ENCODE measurements at places on chromosomes 6 and 20.
A peak's percentile ranks its signal among the peaks of the same experiment; 100 is the strongest.

DNA sequence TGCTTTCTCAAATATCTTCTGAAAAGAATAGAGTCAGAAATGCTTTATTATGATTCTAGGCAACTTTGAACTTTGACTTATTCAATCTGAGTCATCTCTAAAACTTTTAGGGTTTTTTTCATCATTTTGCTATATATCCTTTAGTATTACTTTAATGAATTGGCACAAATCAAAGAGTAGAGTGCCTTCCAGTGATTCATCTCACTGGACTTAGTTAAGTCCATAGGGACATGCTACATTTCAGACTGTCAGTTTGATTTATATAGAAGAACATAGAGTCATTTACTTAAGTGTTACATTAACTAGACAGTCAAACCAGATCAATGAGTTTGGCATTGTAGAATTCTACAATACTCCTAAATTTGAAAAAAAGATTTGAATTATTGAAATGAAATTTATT is 1235.7 kb upstream of the MAP3K7 start:
- H3K27me3 ChIP-seq: no peaks in the 10 kb centered on the region
- H3K4me1 ChIP-seq: no peaks in the 10 kb centered on the region
- H3K4me3 ChIP-seq: no peak overlapping the region
- DNase-seq: no peak
- no peak overlapping the region for H3K27ac ChIP-seq

- H3K4me3 ChIP-seq: no peak overlapping the region
- no peaks in the 10 kb centered on the region for H3K4me1 ChIP-seq
- DNase-seq: no peak
- peaks cover 4% of the 10 kb centered on the region for H3K27me3 ChIP-seq
- H3K27ac ChIP-seq: no peak overlapping the region
Measured at GRCh38 chr6:110491644-110492317, 15.4 kb upstream of the SLC22A16 start.

DNA sequence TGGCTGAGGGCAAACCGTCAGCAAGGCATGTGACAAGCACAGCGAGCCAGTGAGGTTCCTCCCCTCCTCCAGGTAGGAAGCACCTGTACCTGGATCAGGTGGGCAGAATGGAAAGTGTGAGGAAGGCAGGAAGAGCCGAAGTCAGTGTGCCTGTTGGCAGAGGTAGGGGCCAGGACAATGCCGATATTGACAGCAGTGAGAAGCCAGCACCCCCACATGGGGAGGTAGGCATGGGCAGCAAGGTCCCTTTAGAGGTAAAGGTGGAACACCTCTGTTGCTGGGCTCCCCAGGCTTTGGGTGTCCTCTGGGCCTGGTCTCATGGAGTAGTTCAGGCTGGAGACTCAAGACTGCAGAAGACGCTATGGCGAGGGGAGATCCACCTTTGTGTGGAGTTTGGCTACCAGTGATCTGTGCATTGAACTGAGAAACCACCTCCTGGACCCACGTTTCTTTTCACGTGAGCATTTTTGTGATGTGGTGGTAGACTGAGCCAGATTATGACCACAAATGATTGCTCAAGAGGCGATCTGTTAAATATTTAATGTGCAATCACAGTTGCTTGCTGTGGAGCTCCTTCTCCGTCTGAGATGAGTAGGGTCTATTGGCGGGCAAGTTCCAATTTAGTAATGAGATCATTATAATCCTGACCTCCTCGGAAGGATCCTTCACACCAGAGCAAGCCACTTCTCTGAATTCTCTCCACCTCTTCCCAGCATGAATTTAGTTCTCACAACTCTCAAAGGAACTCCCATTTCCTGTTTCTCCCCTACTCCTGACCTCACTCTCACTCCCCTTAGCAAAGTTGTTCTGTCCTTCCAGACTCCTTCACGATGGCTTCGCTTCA is 174.8 kb downstream of the CDH26 start:
- no peaks in the 10 kb centered on the region for H3K36me3 ChIP-seq
- H3K4me3 ChIP-seq: no peak overlapping the region
- no peak overlapping the region for H3K27ac ChIP-seq
- H3K4me1 ChIP-seq: no peaks in the 10 kb centered on the region

DNA sequence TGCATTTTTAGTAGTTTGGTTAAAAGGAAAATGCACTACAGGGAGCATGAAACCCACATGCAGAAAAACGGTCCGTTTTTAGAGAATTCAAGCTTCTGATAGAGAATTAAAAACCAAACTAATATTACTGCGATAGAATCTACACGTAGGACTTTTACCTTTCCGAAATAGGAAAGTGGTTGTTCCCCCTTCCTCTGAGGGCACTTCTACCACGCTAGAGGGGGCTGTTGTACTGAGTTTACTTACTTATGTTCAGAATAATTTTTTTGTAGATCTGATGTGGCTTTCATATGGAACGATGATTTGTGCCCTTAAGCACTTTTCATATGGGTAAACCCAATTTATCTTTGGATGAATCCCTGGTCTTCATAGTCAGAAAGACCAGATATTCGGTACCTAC is 264.3 kb upstream of the PLN start:
- H3K27ac ChIP-seq: no peak overlapping the region
- no peak overlapping the region for H3K4me3 ChIP-seq
- no peak for DNase-seq
- no peaks in the 10 kb centered on the region for H3K27me3 ChIP-seq

DNA sequence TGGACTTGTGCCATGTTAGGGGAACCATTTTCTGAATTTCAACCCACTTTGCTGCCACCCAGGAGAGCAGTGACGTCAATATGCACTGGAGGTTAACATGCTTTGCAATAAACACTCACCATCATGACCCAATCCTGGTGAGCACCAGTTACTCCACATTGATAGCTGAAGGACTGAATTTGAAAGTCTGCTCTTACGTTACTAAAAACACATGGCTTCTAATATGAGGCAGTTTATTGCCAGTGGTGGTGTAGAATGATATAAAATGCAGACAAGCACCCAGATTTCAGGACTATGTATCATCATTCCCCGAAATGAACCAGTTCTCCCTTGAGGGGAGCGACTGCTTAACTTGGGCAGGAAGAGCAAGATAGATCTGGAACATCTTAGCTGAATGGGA is 23.8 kb downstream of the RFPL4B start:
- H3K4me3 ChIP-seq: no peak overlapping the region
- no peak for DNase-seq
- H3K27me3 ChIP-seq: no peaks in the 10 kb centered on the region
- H3K36me3 ChIP-seq: no peaks in the 10 kb centered on the region

DNA sequence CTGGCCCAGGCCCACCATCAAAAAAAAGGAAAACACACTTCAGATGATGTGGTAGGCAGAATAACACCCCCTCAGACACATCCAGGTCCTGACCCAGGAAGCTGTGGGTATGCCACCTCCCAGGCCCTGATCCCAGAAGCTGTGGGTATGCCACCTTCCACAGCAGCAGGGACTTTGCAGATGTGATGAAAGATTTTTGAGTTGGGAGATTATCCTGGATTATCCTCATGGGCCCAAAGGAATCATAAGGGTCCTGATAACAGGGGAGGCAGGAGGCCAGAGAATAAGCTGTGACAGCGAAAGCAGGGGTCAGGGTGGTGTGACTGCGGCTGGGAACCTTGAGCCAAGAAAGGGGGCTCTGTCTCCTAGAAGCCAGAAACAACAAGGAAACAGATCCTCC is 55.0 kb downstream of the BMP7 start:
- peaks cover 1% of the 10 kb centered on the region for H3K27me3 ChIP-seq
- DNase-seq: no peak
- no peaks in the 10 kb centered on the region for H3K4me1 ChIP-seq
- no peak overlapping the region for H3K4me3 ChIP-seq
- no peak overlapping the region for H3K27ac ChIP-seq
- no peaks in the 10 kb centered on the region for H3K36me3 ChIP-seq

DNA sequence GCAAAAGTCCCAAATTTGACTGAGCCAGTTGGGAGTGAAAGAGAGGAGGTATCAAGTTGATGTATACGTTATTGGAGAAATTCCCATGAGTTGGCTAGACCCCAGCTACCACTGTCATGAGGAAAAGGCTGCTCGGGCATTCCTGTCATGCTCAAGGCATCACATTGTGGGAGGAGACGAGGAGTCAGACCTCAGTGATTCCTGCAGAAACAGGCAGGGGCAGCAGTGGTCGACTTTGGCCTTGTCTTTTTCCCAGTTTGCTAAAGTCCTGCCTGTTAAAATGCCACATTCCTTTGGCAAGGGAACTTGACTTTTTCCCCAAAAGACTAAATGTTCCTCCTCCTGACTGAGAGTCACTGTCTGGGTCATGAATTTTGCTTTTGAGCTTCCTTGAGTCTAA is 295.5 kb upstream of the HS3ST5 start:
- no peak overlapping the region for H3K4me3 ChIP-seq
- H3K36me3 ChIP-seq: no peaks in the 10 kb centered on the region
- no peaks in the 10 kb centered on the region for H3K4me1 ChIP-seq
- no peaks in the 10 kb centered on the region for H3K27me3 ChIP-seq
- no peak for DNase-seq
- no peak overlapping the region for H3K27ac ChIP-seq

- no peaks in the 10 kb centered on the region for H3K27me3 ChIP-seq
- no peak overlapping the region for H3K4me3 ChIP-seq
- DNase-seq: no peak
- no peaks in the 10 kb centered on the region for H3K36me3 ChIP-seq
Measured at GRCh38 chr6:165227644-165228329, 81.6 kb downstream of the C6orf118 start.

GRCh38 chr6:131004936-131005335 is 58.1 kb downstream of the EPB41L2 start:
- H3K4me1 ChIP-seq: no peaks in the 10 kb centered on the region
- no peak overlapping the region for H3K4me3 ChIP-seq
- DNase-seq: no peak

DNA sequence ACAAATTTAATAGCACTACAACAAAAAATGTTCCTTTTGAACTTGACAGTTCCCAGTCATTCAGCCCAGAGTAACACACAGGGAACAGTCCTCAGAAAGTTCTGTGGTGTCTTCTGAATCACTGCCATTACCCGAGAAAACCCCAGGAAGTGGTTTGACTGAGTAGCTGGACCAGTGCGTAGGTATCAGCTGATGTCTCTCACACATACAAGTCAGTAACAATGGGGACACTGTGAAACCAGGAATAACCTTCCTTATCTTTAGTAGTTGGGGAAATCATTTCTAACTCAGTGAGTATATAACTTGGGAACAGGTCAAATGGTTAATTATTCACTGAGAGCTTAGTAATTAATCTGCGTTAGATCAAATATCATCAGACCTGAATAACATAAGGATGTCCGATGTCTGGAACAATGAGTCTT is 73.1 kb downstream of the HIVEP2 start:
- peak overlapping the region; percentile 50 for H3K27ac ChIP-seq
- DNase-seq: no peak
- no peaks in the 10 kb centered on the region for H3K27me3 ChIP-seq
- H3K4me1 ChIP-seq: peaks cover 35% of the 10 kb centered on the region
- no peaks in the 10 kb centered on the region for H3K36me3 ChIP-seq

GRCh38 chr6:33789550-33789895 is 593 bp upstream of the LEMD2 start:
- no peak for DNase-seq
- H3K4me1 ChIP-seq: peaks cover 6% of the 10 kb centered on the region
- H3K36me3 ChIP-seq: no peaks in the 10 kb centered on the region

- DNase-seq: no peak
- no peaks in the 10 kb centered on the region for H3K4me1 ChIP-seq
- no peak overlapping the region for H3K27ac ChIP-seq
- no peak overlapping the region for H3K4me3 ChIP-seq
- H3K27me3 ChIP-seq: no peaks in the 10 kb centered on the region
Measured at GRCh38 chr6:163164175-163164900, 250.2 kb upstream of the QKI start.

DNA sequence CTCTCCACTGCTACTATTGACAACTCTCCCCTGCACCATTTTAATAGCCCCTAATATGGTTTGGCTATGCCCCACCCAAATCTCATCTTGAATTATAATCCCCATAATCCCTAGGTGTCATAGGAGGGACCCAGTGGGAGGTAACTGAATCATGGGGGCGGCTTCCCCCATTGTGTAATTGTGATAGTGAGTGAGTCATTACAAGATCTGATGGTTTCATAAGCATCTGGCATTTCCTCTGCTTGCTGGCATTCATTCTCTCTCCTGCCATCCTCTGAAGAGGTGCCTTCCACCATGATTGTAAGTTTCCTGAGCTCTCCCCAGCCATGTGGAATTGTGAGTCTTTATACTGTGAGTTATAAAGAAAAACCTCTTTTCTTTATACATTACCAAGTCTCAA is 74.1 kb upstream of the TCF21 start:
- H3K4me3 ChIP-seq: no peak overlapping the region
- H3K36me3 ChIP-seq: no peaks in the 10 kb centered on the region
- H3K27ac ChIP-seq: no peak overlapping the region
- no peak for DNase-seq
- no peaks in the 10 kb centered on the region for H3K27me3 ChIP-seq
- no peaks in the 10 kb centered on the region for H3K4me1 ChIP-seq

GRCh38 chr20:4625687-4626086 is 96.0 kb upstream of the PRND start:
- H3K27me3 ChIP-seq: no peaks in the 10 kb centered on the region
- H3K4me1 ChIP-seq: no peaks in the 10 kb centered on the region
- H3K36me3 ChIP-seq: no peaks in the 10 kb centered on the region
- no peak overlapping the region for H3K27ac ChIP-seq

DNA sequence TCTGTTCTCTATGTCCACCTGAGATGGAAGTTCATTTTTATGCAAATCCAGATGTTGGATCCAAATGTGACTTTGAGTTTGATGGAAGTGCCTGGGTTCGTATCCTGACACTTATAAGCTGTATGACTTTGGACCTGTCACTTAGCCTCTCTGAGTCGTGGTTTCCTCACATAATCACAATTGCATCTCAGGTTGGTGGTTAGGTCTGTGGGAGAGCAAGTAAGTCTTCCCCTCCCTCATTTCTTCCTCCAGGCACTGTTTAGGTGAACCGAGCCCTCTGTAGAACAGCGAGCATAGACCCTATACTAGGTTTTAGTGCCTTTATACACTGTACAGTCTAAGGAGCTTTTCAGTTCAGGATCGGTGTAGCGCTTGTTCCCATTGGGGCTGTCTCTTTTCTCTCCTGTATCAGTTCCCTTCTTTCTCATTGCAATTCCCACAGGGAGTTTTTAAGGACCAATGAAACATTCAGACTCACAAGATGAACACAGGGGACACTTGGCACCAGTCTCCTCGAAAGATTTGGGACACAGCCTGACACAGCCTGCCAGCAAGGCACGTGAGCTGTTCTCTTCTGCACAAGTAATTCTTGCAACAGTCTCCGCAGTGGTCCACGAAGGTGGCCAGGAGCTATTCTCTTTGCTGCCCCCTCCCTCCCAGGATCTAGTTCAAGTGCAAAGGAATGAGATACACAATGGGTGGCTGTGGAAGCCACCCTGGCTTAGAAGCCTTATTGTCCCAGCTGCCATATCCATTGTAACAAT is 11.8 kb downstream of the TOX2 start:
- peaks cover 29% of the 10 kb centered on the region for H3K4me1 ChIP-seq
- no peaks in the 10 kb centered on the region for H3K36me3 ChIP-seq
- no peaks in the 10 kb centered on the region for H3K27me3 ChIP-seq
- no peak overlapping the region for H3K27ac ChIP-seq
- no peak for DNase-seq

DNA sequence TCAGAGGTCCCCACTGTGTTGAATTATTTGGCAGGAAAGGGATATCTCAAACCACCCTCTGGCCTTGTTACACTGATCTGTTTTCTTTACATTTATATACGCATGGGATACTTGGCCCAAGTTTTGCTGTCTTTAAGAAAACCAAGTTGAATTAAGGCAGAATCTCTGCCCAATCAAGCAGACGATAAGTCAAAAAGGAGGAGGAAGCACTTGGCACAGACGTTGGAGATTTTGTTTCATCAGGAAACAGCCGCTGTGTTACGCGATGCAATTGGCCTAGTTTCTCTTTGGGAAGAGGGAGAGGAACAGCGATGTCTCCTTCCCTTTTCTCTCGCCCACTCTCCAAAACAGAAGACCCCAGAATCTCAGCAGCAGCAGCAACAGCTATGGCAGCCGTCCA is 20.2 kb upstream of the NAA20 start:
- no peaks in the 10 kb centered on the region for H3K27me3 ChIP-seq
- H3K27ac ChIP-seq: no peak overlapping the region
- H3K4me3 ChIP-seq: no peak overlapping the region
- no peaks in the 10 kb centered on the region for H3K4me1 ChIP-seq
- H3K36me3 ChIP-seq: no peaks in the 10 kb centered on the region
